Fibroblast of the conjunctiva (primary cell): ENCODE measurements at places on chromosomes 1 and 21.

- DNase-seq, result no peak
Measured at GRCh38 chr1:41537251-41537650, 52.8 kb upstream of the EDN2 start.

DNA sequence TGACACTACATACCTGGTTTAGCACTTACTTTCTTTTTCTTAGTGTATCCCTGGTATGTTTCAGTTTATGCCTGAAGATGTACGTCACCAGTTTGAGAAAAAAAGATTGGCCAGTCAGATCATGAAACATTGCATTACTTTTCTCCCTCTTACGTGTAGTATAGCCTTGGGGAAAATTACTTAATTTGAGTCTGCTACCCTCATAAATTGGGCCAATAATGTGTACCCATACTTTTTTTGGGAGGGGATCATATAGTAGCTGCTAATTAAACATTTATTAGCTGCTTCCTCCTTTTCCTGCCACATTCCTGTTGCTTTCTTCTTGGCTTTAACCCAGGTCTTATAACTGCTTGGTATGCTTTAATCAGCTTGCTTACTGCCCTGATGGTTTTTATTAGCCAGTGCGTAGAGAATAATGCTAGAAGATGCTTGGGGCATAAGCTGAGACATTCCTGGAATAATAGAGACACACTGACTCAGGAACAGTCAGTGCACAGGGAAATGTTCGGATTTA, 32.1 kb downstream of the RABGAP1L start:
- peak; percentile 66 for DNase-seq

DNA sequence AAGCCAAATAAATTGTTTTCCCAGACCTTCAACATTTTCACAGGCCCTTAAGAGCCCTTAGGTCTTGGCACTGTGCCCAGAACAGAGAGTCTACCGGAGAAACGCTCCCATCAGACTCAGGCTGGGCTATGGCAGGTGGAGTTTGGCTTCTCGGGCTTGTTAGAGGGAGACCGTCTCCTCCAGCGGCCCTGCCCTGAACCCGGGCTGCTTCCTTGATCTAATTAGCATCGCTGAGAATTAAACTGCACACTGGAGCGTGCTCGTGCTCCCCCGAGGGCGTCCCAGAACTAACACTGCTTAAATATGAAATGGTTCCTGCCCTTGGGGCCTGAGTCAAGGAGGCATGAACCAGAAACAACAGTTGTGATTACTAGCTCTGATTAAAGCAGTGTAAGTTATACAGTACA, 634.4 kb downstream of the MATN1 start:
- no peak for DNase-seq

GRCh38 chr1:218985424-218985984, 188.2 kb upstream of the LYPLAL1 start:
- DNase-seq, result no peak

GRCh38 chr1:179825206-179825605, 52.4 kb downstream of the TOR1AIP2 start:
- no peak for DNase-seq

DNA sequence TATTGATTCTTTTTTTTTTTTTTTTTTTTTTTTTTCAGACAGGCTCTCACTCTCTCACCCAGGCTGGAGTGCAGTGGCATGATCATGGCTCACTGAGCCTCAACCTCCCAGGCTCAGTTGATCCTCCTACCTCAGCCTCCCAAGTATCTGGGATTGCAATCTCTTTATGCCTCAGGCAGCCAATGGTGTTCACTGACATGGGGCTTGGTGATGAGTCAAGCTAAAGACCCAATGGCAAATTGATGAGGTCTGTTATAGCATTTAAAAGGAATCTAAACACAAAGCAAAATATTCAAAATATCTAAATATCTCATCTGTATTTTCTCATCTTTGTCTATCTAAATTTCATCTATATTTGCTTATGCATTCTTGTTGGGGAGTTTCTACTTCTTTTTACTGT, 30.5 kb upstream of the CAMSAP2 start:
- no peak for DNase-seq
